Stimulated activated CD8-positive, alpha-beta memory T cell treated with anti-CD3 and anti-CD28 coated beads, Interleukin-7, amount 100 ng/mL, for 24 hours (primary cell): ENCODE measurements at places on chromosomes 1 and 21.

GRCh38 chr21:38917043-38917774, 111.5 kb downstream of the ETS2 start:
- no peak for DNase-seq

- DNase-seq: no peak
Measured at GRCh38 chr1:205450448-205450847, 5.4 kb downstream of the BLACAT1 start.

GRCh38 chr1:230798491-230798890, 51.3 kb downstream of the CAPN9 start:
- no peak for DNase-seq

GRCh38 chr1:165857046-165857801, 29.8 kb downstream of the UCK2 start:
- DNase-seq: no peak

DNA sequence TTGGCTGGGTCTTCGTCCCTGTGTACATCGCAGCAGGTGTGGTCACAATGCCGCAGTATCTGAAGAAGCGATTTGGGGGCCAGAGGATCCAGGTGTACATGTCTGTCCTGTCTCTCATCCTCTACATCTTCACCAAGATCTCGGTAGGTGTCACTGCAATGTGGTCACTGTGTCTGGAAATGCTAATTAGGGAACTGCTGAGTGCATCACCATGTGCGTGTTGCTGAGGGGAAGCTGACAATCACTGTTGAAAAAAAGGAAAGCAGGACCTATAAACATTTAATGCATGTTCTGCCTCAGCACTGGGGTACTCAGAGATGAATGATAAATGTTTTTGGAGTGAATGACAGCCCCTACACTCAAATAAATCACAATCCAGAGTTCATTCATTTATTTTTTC, 6.8 kb downstream of the SLC5A9 start:
- DNase-seq: no peak

DNA sequence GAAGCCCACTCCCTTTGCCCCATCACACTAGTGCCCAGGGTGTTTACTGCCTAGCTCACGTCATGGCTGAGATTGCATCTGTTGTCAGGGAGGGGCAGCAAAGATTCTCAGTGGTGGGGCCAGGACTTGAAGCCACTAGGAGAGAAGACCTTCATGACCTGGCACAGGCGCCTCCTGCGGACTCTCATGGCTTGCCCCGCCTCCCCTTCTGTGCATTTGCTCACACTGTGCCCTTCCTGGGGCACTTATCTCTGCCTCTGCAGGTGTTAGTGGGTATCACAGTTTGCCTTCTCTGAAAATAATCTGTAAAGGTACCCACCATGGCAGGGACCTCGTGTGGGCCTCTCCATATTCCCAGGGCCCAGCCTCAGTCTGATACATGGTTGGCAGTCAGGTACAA, 20.1 kb downstream of the PTPRU start:
- no peak for DNase-seq

GRCh38 chr21:44726826-44727225, 15.5 kb upstream of the TSPEAR start:
- DNase-seq: no peak

DNA sequence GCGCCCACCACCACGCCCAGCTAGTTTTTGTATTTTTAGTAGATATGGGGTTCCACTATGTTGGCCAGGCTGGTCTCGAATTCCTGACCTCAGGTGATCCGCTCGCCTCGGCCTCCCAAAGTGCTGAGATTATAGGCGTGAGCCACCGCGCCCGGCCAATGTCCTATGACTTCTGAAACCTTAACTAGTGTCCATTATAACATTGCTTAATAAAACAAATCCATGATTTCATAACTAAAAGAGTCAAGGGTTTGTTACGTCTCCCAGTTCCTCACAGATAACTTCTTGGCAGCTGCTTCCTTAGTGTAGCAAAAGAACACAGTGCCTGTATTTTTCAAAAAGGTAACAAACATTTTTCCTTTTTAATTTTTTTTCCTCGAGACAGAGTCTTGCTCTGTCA, 53.6 kb downstream of the FBXO42 start:
- DNase-seq: no peak

DNA sequence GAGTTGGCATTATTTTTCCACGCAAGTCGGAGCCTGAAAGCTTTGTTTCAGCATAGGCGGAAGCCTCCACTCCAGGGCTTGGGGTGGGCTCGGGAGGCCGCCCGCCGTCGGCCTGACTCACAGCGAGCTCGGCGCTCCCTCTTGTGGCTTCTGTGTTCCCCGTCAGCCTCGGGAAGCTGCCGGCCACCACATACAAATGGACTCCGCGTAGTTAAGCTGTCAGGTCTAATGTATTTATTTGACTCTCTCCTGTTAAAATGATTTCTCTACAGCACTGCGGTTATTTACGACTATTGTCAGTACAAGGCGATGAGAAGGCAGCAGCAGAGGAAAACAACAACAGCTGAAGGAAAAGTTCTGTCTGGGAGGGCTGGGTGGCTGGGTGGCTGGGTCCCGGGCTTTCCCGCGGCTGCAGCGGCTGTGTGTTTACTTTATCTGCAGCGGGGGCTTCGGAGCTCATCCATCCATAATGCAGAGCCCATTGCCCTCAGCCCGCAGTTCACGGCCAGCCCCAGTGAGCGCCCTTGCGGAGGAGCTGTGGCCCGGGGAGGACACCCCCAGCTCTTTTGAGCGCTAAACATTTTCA, 375.7 kb upstream of the CAMK1G start:
- no peak for DNase-seq

DNA sequence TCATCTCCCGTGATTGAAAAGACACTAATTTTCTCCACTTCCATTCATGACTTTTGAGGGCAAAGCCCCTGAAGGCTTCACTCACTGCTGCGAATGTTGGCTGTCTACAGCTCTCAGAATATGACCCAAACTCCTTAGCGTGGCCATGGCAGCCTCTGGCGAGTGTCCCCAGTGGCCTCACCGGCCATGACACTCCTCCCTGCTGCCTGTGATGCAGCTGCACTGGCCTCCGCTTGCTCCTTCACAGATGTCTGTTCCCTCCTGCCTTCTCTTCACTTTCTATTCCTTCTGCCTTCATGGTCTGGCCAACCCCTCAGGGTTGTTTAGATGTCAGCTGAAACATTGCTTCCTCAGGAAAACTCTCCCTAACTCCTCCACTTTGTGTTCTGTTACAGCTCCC, 30.8 kb upstream of the PTPRF start:
- no peak for DNase-seq

- no peak for DNase-seq
Measured at GRCh38 chr1:100036718-100037655, 67.2 kb downstream of the SLC35A3 start.
